ENCODE measurements at places on chromosomes 5 and 9. TPM values are rescaled to one million over a fixed set of nuclear protein-coding genes. Genes with fewer than 3 reads are reported as not detected.

DNA sequence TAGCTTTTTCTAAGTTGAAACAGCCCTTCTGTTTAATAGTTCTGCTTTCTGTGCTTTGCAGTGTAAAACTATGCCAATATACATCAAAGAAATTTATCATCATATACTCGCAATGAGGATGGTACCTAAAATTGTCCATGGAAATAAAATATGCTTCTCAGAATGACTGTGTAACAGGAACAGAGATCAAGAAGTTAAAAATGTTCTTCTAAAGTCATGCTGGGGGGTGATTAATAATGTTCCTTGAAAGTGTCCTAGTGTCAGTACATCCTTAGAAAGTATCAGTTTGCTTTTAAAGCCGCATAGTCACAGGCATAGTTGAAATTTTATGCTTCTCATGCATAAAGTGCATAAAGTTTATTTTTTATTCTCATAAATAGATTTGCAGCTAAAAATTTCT, 4.0 kb upstream of the LRRC70 start:
- DNase-seq: no peak

- DNase-seq: peak; percentile 91
Observed at GRCh38 chr5:40477856-40478546, 201.7 kb upstream of the PTGER4 start.

- DNase-seq: no peak
Observed at GRCh38 chr9:68919661-68920060, 94.3 kb downstream of the PRKACG start.

GRCh38 chr5:29462241-29462640, 1731.2 kb upstream of the CDH6 start:
- DNase-seq: no peak

The CER1 gene
- not detected for total RNA-seq
